WTC11 (cell line): ENCODE measurements at places on chromosomes 12 and 14. TPM values are rescaled to one million over a fixed set of nuclear protein-coding genes. Genes with fewer than 3 reads are reported as not detected.

PPP2R3C gene
- 31.2 to 33.8 TPM (median 31.6 TPM) in 3 replicates for total RNA-seq

DDX47 gene
- 59.2 to 64.8 TPM (median 59.2 TPM) in 3 replicates for total RNA-seq

TOGARAM1 gene
- 6.4 to 6.9 TPM (median 6.6 TPM) in 3 replicates for total RNA-seq

ANKS1B gene
- total RNA-seq = 5.4 to 6.7 TPM (median 5.8 TPM) in 3 replicates

TBX3 gene
- 0.89 to 2.2 TPM (median 0.92 TPM) in 3 replicates for total RNA-seq

FAM222A gene
- 1.3 to 1.6 TPM (median 1.6 TPM) in 3 replicates for total RNA-seq

LTB4R2 gene
- 9.1 to 12.9 TPM (median 9.8 TPM) in 3 replicates for total RNA-seq

STYK1 gene
- total RNA-seq = 1.6 to 1.9 TPM (median 1.6 TPM) in 3 replicates

STRN3 gene
- total RNA-seq = 37.1 to 40.8 TPM (median 40.4 TPM) in 3 replicates

DIO2 gene
- 0.02 to 0.04 TPM (median 0.02 TPM) in 3 replicates for total RNA-seq

TUNAR gene
- 36.3 to 57.6 TPM (median 57.0 TPM) in 3 replicates for total RNA-seq

TAS2R19 gene
- total RNA-seq = 1.0 to 1.4 TPM (median 1.1 TPM) in 3 replicates

- no peak for DNase-seq
These were observed 101.8 kb upstream of the EIF5 start for GRCh38 chr14:103232031-103232808.

- no peak for DNase-seq
These were observed 88.2 kb downstream of the CHGA start for GRCh38 chr14:93011141-93011529.

DNA sequence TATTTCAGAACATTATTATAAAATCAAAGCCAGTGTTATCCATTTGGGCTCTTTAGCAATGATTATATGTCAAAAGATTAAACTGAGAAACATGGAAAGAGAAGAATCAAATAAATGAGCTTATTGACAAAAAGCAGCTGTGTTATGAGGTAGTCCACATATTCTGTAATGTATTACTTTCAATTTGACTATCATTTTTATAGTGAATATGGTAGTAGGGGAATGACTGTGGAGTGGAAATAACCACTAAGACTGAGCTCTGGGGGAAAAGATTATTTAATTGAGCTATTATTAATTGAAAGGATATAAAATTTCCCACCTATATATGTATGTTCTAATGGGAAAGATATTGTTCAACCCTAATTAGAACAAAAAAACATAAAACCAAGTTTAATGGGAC is 381.3 kb downstream of the TMTC2 start:
- DNase-seq = no peak

DNA sequence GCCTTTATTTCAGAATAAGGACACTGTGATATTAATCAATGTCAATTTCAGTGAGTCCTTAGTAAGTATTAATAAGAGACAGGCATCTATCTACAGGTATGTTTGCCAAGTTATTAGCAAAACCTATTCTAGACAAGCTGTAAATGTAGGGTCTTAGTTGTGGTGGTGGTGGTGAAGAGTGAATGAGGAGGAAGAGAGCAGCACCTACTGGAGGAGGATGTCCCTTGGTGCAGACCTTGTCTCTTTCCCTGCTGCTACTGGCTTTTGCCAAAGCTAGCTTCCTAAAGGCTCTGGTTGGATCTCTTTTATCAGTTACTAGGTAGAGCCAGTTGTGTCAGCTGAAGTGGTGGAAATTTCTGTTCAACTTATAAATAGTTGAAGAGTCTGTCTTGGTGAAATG is 304.8 kb upstream of the ATP2B1 start:
- DNase-seq = no peak

GRCh38 chr14:103613517-103613916 is 15.5 kb upstream of the KLC1 start:
- DNase-seq = no peak

- DNase-seq = no peak
These were observed 886.5 kb upstream of the FLRT2 start for GRCh38 chr14:84643446-84643845.

DNA sequence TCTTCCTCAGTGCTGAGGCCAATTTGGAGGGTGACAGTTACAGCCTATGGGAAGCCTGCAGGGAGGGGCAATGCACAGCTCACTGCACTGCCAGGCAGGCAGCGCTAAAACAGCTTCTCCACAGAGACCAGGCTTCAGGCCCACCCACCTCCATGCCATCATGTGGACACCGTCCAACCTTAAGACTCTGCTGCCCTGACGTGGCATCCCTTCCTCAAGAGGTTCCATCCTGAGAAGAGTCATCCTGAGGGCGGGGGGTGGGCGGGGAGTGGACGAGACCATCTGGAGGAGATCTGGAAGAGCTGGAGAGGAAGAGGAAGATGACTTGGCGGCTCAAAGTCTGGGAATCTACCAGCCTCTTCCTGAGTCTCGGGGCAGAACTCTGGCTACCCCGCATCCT is 8.4 kb upstream of the ACVRL1 start:
- no peak for DNase-seq

GRCh38 chr14:22232933-22233332 is 356.1 kb downstream of the DAD1 start:
- DNase-seq = no peak

GRCh38 chr14:25026476-25027137 is 23.3 kb downstream of the STXBP6 start:
- DNase-seq = no peak

- DNase-seq = no peak
These were observed 1892.1 kb upstream of the SEL1L start for GRCh38 chr14:83425706-83426105.

DNA sequence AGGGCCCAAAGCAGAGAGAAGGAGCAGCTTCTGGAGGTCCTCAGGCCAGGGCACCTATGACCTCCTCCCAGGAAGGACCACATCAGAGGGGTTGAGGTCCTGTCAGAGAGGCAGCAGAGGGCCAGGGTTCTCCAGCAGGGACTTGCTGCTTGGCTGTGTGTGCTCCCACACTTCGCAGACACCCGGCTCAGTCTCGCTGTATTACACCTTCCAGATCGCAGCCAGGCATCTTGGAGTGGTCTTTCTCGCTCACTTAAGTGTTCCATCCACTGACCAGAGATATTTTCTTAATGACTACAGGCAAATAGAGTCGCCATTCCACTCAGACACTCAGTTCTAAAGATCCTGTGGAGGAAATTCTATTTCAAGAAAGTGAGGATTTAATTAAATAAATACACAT is 84.3 kb downstream of the PRIMA1 start:
- DNase-seq = no peak

DNA sequence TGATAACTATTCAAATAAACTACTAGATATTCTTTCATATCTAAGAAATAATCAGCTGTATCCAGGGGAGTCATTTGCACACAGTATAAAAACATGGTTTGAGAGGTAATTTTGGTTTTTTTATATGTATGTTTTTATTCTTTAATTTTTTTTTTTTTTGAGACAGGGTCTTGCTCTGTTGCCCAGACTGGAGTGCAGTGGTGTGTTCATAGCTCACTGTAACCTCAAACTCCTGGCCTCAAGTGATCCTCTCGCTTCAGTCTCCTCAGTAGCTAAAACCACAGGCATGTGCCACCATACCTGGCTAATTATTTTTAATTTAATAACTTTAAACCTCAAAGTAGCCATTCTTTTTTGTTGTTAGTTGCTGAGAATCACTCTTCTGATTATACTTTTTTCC is 1.8 kb downstream of the PRORP start:
- no peak for DNase-seq

DNA sequence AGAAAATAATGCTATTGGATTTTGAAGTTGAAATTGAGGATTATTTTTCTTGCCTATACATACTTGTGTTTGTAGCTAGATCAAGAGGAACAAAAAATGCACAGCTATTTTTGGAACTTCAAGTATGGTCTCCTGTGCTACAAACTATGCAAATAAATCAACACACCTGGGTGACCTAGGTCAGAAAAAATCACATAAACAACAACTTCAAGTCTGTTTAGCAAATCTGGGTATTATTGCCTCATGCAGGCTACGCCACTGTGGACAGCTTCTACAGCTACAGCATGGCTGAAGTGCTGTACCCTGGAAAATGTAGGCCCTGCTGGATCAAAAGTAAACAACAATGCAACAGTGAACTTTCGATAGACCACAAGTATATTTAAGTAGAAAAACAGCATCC is 87.5 kb downstream of the SLC6A15 start:
- DNase-seq = no peak

DNA sequence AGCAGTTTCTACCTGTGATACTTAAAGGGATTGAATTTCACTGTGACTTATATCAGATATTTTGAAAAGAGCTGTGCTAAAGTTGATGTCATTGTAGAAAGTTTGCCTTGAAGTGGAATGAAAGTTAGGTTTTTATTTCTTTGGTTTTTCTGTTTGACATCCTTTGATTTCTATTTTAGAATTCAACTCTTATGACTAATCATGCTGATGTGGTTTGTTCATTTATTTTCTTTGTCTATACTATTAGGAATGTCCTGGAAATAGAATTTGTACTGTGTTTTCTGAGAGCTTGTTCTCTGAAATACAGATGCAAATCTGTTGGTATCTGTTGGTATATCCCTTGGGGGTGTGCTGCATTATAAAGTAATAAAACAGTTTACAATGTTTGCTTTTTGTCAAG is 3.3 kb downstream of the CNOT2 start:
- DNase-seq = no peak

DNA sequence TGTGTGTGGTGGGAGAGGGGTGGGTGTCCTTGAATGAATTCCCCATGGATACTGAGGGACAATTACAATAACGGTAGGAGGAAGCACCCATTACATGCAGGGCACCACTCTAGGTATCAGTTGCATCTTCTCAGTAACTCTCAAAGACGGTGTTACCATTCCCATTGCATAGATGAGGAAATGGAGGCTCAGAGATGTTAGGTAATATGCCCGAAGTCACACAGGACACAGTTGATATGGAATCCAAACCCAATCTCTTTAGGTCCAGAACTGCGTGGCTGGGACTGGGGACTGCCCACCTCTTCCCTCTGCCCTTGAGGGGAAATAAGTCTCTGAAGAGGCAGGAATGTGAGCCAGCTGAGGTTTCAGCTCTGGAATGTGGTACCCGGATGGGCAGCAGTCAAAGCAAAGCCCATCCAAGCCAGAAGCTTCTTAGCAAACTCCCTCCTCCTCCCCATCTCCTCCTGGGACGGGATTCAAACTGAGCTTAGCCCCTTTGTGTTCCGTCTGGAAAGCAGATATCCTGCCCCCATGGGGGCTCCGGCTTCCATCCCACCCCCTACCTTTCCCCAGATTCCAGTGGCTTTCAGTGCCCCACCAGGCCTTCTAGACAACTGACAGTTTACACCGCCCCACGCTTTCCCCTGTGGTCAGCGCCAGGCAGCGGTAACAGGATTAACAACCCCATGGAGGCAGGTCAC is 187.5 kb downstream of the RBM19 start:
- no peak for DNase-seq

- DNase-seq = peak; percentile 49
These were observed 85.2 kb upstream of the MAX start for GRCh38 chr14:65187421-65188049.

GRCh38 chr14:34710744-34711143 is 3.6 kb downstream of the CFL2 start:
- DNase-seq = no peak

DNA sequence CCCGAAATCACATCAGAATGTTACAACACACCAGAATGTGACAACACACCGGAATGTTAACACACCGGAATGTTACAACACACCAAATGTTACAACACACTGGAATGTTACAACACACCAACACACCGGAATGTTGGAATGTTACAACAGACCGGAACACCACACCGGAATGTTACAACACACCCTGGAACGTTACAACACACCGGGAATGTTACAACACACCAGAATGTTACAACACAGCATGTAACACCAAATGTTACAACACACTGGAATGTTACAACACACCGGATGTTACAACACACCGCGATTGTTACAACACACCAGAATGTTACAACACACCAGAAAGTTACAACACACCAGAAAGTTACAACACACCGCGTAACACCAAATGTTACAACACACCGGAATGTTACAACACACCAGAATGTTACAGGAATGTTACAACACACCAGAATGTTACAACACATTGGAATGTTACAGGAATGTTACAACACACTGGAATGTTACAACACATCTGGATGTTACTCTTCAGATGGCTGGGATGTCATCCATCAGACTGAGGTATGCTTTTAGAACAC is 21.1 kb downstream of the CHFR start:
- DNase-seq = no peak

GRCh38 chr14:36716614-36717184 is 55.0 kb downstream of the PAX9 start:
- DNase-seq = no peak

GRCh38 chr14:58239244-58240195 is 5.1 kb upstream of the PSMA3 start:
- peak; percentile 57 for DNase-seq
